Mucosa of gallbladder (tissue), 1 donor: ENCODE measurements at places on chromosomes 3 and 15.
A peak's percentile ranks its signal among the peaks of the same experiment; 100 is the strongest.

- no peak for DNase-seq
These were observed 120.0 kb downstream of the DUT start for GRCh38 chr15:48451241-48451640.

- no peak for DNase-seq
These were observed 4.3 kb downstream of the PROS1 start for GRCh38 chr3:93969443-93969842.

DNA sequence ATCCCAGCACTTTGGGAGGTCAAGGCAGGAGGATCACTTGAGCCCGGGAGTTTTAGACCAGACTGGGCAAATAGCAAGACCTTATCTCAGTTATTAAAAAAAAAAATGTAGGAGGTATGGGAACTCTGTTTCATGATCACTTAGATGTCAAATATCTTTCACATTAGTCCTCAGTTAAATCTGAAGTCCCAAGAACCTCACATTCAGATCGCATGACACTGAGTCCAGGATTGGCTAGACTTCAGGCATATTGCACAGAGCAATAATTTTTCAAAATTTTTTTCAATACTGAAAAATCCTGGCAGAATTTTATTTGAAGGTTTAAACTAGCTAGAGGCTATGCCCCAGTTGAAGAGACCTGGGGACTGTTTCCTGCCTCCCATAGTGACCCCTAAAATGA is 56.3 kb upstream of the ZNF148 start:
- no peak for DNase-seq

GRCh38 chr15:49046220-49047102 is at the start of gene SECISBP2L:
SECISBP2L (minus strand) TSS chr15:49046446; CDS start chr15:49046299, 147 bp downstream.
- DNase-seq, result peak; percentile 95
